ENCODE measurements at places on chromosomes 6 and 20.
A peak's percentile ranks its signal among the peaks of the same experiment; 100 is the strongest.

- DNase-seq, result no peak
Observed at GRCh38 chr6:129795261-129795660, 65.9 kb downstream of the TMEM244 start.

- no peak for DNase-seq
Observed at GRCh38 chr6:33621711-33622388, 728 bp downstream of the ITPR3 start.

DNA sequence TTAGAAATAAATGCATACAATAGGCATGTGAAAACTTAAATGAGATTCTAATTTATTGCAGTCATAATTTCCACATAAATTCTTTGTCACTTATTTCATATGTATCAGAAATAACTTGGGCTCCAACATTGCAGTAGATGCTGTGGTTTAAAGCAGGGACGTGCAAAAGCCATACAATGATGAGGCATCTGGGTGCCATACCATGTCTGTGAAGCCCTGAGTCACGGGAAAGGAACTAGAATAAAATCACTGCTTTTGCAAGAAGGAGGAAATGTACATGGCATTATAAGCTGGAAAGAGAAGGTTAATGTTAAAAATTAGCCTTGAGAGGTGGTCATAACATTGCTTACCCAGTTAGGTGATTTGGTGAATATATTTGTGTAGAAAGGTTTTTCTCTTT lies 180.4 kb downstream of the SASH1 start:
- peak; percentile 93 for DNase-seq

DNA sequence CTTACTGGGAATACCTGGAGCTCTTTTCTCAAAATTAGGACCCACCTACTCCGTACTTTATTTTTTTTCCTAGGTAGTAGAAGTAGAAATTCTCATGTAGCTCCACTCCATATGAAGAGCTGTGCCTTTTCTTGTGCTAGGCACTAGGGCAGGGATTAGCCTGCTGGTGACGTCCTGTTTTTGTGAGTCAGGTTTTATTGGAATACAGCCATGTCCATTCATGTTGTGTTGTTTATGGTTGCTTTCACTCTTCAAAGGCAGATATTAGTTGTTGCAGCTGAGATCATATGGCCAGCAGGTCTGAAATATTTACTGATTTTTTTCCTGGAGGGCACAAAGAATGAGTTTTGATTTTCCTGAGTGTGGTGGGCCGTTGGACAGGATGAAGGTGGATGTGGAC lies 20.5 kb downstream of the XRN2 start:
- no peak for DNase-seq

- no peak for DNase-seq
Observed at GRCh38 chr6:153023977-153024708, 21.6 kb upstream of the MTRF1L start.

GRCh38 chr6:42509765-42510164 lies 54.1 kb upstream of the UBR2 start:
- no peak for DNase-seq

DNA sequence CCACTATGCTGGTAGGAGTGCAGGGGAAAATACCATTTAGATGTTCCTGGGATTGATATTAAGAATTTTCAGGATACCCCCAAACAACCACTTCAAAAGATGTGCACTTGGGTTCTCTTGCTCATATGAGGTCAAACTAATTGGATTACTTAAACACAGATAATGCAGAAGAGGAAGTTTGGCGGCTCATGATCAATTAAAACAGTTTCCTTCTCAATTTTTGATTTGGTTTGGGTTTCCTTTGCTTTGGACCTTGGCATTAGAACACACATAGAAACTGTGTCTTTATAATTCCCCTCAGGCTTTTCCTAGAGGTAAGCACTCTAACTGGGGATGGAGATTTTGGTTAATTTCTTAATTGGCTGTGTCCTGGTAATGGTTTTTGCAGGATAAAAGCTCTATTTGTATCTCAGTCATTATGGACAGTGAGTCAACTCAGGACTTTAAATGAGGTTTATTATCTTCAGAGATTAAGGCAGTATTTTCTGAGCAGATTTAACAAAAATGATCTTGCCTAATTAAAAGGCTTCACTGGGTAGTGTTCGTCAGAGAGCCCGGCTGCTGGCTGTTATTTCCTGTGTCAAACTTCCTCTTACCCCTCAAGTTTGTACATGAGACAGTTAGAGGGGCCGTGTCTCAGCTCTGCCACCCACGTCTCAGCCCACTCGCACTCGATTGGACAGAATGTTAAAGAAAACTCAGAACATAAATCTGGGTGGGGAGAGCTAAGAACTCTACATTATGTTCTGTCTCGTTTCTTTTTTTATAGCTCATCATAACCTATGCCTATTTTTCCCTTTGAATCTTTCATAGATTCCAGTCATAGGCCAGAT lies 50.3 kb upstream of the PREP start:
- DNase-seq, result no peak

- DNase-seq, result no peak
Observed at GRCh38 chr20:49785852-49786175, 26.8 kb upstream of the SLC9A8 start.

GRCh38 chr6:30135757-30136156 lies at the start of gene TRIM40:
TSS of gene TRIM40 (plus strand) at chr6:30136140. CDS start at chr6:30137037, 897 bp downstream.
- DNase-seq, result no peak

DNA sequence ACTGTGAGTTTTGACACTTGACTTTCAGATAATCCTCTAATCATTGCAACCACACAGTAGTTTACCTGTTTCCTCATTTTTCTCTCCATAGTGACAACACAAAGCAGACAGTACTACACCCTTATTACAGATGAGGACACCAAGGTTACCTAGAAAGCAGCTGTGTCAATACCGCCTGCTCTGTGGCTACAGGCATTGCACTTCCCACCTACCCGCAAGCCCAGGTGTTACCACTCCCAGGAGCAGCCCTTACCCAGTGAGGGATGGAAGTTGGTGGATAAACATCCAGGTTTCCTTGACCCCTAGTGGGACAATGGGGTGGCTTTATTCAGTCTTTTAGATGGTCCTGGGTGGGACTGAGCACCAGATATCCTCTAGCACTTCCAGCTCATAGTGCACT lies 503.6 kb downstream of the PTPRT start:
- DNase-seq, result no peak

- no peak for DNase-seq
Observed at GRCh38 chr6:114471450-114471849, 128.6 kb upstream of the HS3ST5 start.

DNA sequence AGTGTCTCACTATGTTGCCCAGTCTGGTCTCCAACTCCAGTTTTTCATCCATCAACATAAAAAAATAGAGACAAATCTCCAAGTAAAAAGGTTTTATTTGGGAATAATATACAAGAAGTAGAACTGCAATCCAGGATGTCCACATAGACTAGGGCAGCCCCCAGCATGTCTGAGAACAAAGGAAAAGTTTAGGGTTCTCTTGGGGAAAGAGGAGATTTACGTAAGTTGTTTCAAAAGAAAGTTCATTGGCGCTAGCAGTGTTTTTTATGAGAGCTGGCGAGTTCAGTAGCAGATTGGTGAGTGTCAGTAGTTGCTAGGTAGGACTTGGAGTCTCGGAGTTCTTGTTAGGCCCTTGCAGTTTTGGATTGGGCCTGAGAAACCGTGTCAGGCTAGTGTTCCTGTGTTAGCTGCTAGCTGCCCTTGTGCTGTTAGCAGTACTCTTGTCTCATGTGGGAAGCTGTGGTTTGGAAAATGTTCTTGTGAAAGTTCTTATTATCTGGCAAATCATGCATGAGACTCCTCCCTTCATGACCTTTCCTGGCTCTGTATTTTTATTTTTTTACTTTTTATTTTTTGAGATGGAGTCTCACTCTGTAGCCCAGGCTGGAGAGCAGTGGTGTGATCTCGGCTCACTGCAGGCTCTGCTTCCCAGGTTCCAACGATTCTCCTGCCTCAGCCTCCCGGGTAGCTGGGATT lies 24.7 kb downstream of the TTLL9 start:
- DNase-seq, result peak; percentile 24

- no peak for DNase-seq
Observed at GRCh38 chr6:166251655-166252054, 56.5 kb downstream of the PRR18 start.

Data from AG04449 (cell line).